ENCODE measurements at places on chromosomes 5 and 9.

DNA sequence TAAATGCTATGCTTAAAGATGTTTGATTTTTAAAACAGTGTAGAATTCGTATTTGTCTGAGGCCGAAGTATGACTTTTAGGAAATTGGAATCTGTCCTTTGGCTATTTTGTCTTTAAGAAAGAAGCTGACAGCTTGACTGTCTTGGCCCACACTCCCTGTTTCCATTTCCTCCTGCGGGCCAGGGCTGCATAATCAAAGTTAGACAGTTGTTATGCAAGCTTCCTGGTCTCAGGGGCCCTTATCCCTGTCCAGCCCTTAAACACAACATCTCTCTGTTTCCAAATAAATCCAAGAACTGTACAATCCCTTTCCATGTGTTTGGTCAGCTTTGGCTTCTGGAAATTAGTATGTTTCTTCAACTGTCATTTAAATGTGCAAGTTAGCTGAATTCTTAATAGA, 54.6 kb upstream of the ECM2 start:
- no peak for DNase-seq

- no peak for DNase-seq
These were observed 1.1 kb upstream of the NTRK2 start for GRCh38 chr9:84668196-84669012.

GRCh38 chr5:143679777-143680176, 132.2 kb upstream of the HMHB1 start:
- DNase-seq: no peak

DNA sequence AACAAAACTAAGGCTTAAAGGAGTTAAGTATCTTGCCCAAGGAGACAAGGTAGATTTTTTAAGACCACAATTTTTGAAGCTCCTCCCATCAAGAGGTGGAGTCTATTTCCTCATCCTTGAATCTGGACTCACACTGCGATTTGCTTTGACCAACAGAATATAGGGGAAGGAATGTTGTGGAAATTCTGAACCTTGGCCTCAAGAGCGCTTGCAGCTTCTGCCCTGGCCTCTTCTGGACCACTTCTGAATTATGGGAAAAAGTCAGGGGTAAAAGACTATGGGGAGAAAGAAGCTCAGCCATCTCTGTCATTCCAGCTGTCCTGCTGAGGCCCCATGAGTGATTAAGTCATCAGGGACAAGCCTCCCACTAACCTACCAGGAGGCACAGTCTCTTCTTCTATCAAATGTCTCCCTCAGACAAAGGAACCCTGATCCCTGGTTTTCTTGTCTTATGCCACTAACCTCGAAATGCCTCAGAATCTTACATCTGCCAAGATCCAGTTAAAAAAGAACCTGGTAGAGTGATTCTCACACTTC, 25.9 kb downstream of the MAPKAP1 start:
- DNase-seq: no peak

All from stimulated activated CD8-positive, alpha-beta memory T cell treated with anti-CD3 and anti-CD28 coated beads, Interleukin-2, amount 100 ng/mL, for 1 hour (primary cell).